Glutamatergic neuron (in vitro differentiated cells): ENCODE measurements at places on chromosomes 7 and 10.

DNA sequence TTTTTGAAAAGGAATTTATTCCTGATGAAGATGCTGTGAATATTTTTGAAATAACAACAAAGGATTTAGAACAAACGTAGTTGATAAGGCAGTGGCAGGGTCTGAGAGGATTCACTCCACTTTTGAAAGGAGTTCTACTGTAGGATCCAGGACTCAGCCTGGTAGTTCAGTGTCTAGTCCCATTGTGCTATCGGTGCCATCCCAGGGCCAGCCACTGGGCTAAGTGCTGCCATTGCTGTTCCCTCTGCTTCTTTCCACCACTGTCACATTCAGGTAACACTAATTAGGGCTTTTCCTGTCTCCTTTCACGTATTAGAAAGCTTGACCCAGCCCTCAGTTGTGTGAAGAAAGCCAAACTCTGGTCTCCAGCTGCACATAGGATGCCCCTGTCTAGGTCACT, 177.3 kb downstream of the TEX36 start:
- no peak for DNase-seq

GRCh38 chr7:99027241-99027640, 116.7 kb downstream of the SMURF1 start:
- no peak for DNase-seq

DNA sequence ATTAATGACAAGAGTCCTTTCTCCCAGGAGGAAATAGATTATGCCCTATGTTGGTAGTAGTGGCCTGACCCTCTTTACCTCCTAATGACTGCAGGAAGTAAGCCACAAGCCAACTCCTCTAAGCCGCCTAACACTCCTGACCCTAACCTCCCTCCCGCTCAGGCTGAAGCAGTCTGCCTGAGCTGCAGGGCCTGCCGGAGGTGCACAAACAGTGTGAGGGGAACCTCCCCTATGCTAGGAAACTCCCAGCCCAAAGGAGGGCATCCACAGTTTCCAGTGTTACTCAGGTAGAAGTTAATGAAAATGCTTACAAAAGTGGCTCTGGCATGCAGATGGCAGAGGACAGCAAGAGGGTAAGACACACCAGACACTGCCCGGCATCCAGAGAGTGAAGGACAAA, 294.4 kb upstream of the GALNT17 start:
- DNase-seq, result no peak

GRCh38 chr7:48176356-48176893, 5.2 kb downstream of the ABCA13 start:
- DNase-seq, result no peak

- no peak for DNase-seq
These were observed 150.5 kb downstream of the FZD1 start for GRCh38 chr7:91414734-91415133.

DNA sequence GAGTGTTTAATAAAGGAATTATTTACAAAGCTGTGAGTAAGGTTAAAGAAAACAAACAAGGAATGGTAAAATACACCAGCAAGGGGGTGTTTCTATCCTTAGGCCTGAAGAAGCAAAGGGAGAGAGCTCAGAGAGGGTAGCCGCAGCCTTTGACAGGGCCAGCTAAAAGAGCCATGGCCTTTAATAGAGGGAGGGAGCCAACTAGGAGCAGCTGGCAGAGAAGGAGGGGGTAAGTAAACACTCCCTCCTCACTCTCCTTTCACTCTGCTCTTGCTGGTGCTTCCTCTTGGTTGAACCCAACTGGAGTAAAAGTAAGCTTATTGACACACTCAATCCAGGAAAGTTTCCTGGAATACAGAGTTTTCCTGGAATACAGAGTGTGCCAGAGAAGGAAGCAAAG, 87.5 kb downstream of the CH25H start:
- no peak for DNase-seq

DNA sequence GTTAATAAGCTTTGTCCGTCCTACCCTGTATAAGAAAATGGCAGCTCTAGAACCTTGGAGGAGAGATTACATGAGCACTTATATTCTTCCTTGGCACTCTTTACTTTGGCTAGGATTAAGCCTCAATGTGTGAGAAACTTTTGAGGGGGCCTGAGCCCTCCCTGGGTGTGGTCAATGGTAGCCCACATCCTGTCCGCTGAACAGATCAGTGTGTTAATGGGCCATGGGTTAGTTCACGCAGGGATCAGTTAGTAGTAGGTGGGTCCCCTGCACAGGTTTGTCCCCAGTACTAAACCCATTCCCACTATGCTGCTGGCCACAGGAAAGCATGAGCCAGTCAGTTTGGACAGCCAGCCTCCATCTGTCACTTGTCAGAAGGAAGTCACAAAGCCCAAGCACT, 20.2 kb upstream of the IKZF1 start:
- no peak for DNase-seq

GRCh38 chr7:55420530-55420929, 55.4 kb downstream of the LANCL2 start:
- no peak for DNase-seq

GRCh38 chr10:96846395-96846794, 14.3 kb downstream of the LCOR start:
- DNase-seq, result no peak

DNA sequence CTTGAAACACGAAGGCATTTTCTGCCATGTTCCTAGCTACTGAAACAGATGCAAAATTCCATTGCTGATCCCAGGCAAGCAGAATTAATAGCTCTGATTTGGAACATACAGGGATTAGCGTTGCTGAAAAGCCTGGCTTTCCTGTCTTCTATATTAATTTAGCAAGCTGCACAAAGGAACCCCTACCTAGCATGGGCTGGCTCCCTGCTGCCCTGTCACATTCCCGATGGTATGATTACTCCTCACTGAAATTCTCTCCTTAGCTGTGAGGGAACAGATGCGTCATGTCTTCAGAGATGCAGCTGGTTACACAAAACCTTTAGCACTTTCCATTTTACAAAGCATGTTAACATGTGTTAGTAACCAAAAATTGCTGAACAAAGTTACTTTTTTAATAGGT, 878.9 kb downstream of the TYW1 start:
- no peak for DNase-seq

GRCh38 chr10:126153711-126154628, 234.3 kb downstream of the ADAM12 start:
- DNase-seq, result no peak

- DNase-seq, result peak; percentile 74
These were observed 193.2 kb downstream of the MYOF start for GRCh38 chr10:93288679-93289634.

DNA sequence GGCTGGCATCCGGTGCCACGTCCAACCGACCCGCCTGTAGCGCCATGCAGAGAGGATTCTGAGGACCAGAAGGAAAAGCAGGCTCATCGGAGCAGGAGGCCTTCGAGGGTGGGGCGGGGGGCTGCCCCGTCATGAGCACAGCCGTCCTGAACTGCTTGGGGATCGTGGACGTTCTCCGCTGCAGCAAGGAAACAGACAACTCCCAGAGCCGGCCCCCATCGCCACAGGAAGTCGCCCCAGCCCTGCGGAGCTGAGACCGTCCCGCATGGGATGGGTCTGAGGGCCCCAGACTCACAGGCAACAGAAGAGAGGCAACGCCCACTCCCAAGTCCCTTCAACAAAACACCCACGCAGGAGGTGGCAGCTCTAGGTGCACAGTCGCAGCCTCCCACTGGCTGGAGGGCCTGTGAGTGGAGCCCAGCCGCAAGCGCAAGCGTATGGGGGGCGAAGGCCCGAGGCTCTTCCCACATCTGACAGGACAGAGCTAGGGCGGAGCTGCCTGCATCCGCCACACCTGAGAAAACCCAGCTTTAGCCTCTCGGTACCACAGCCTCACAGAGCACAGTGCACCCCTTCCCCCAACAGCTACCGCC, 64.7 kb upstream of the TNRC18 start:
- no peak for DNase-seq

- peak; percentile 47 for DNase-seq
These were observed 103.3 kb downstream of the CFAP58 start for GRCh38 chr10:104456802-104457542.

- DNase-seq, result no peak
These were observed 691.5 kb upstream of the LRRN3 start for GRCh38 chr7:110399421-110399820.
